ENCODE measurements at places on chromosomes 16 and 17.

GRCh38 chr17:811051-811784 is 29.1 kb downstream of the MRM3 start:
- DNase-seq: no peak

- DNase-seq: no peak
Measured at GRCh38 chr17:62062302-62062701, 2.8 kb downstream of the MED13 start.

DNA sequence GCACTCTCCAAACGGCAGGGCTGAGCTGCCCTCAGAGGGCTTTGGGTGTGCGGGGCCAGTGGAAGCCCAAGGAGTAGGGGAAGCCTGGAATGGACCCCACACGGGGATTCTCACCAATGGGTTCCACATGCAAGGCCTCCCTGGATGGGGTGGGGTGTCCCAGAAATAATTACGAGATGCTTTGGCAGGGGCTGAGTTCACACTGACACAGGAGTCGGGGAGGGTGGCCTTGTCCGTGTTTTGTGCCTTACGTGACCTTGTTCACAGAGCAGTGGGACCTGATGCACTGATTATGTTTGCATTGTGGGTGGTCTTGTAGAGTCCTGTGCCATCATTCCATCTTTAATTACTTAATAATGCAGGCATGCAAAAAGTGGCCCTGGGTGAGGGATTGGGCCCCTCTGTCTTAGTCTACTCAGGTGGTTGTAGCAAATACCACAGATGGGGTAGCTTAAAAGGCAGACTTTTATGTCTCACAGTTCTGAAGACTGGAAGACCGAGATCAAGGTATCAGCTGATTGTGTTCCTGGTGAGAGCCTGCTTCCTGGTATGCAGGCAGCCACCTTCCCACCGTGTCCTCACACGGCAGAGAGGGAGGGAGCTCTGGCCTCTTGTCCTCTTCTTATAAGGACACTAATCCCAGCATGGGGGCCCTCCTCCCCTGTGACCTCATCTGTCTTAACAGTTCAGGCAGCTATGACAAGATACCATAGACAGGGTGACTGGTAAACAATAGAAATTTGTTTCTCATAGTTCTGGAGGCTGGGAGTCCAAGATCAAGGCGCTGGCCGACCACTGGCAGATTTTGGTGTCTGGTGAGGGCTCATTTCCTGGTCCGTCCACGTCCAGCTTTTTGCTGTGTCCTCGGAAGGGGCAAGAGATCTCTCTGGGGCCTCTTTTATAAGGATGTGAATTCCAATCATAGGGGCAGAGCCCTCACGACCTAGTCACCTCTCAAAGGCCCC is 239.4 kb downstream of the IRF8 start:
- no peak for DNase-seq

GRCh38 chr17:28887871-28888471 is 9.6 kb downstream of the FLOT2 start:
- DNase-seq: no peak

GRCh38 chr17:34769049-34769448 is 189.7 kb downstream of the TMEM132E start:
- no peak for DNase-seq

DNA sequence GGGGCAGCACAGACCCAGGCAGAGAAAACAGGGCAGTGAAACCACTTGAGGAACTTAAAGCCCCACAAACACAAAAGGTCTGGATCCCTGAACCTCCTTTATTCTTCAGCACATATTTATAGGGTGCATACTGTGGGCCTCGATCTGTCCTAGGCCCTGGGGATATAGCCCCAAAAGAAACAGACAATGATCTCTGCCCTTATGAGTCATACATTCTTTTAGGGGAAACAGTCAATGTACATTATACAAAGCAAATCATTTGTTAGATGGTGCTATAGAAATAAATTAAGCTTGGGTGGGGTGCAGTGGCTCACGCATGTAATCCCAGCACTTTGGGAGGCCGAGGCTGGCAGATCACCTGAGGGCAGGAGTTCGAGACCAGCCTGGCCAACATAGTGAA is 10.0 kb upstream of the HES7 start:
- no peak for DNase-seq

DNA sequence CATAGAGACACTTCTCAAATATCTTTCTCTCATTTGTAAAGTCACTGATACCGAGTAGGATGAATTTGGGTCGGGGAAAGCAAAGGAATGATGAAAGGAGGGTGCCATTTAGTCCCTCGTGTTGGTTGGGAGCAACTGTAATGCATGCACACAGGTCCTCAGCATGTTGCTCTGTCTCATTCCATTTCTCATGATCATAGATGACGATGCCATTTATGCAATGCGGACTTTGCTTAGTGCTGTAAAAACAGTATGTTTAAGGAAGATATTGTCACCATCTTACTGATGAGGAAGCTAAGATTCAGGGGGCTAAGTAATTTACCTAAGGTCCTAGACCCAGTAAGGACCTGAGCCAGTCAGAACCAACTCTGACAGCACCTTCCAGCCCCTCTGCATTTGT is 100.1 kb downstream of the AATF start:
- no peak for DNase-seq

- DNase-seq: no peak
Measured at GRCh38 chr17:83057397-83057761, 22.0 kb upstream of the METRNL start.

GRCh38 chr16:85935391-85935973 is 36.5 kb downstream of the IRF8 start:
- DNase-seq: peak; percentile 71

- no peak for DNase-seq
Measured at GRCh38 chr16:89149386-89149785, 22.2 kb upstream of the CDH15 start.

DNA sequence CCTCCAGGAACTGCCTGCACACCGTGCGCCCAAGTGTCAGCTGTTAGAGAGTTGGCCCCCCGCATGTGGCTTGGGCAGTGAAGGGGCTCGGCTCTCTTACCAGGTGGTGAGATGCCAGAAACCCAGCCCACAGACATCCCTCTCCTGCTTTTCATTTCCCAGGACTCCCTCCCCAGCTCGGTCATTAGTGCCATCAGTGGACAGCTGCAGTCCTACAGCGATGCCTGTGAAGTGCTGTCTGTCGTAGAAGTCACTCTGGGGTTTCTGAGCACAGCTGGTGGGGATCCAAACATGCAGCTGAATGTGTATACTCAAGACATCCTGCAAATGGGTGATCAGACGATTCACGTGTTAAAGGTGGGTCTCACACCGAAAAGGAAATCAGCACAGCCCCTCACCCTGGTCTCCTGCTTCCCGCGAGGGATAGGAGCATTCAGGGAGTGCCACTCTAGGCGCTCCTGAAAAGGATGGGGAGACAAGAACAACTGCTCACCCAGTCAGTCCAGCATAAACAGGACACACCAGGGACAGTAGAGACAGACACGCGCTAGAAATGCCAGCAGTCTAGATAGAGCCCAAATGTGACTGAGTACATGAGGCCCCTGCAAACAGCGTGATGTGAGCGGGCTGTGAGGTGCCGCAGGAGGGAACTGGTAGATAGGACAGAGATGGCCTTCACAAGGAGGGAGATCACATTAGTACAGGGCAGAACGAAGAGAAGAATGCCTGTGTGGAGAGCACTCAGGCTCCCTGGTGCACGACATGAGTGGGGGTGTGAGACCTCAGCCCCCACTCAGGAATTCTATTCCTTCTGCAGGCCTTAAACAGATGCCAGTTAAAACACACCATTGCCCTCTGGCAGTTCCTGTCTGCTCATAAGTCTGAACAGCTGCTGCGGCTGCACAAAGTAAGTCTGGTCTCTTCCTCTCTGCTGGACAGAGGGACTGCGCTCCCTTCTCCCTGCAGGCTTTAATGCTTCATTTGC is 25.7 kb upstream of the ENDOV start:
- no peak for DNase-seq

DNA sequence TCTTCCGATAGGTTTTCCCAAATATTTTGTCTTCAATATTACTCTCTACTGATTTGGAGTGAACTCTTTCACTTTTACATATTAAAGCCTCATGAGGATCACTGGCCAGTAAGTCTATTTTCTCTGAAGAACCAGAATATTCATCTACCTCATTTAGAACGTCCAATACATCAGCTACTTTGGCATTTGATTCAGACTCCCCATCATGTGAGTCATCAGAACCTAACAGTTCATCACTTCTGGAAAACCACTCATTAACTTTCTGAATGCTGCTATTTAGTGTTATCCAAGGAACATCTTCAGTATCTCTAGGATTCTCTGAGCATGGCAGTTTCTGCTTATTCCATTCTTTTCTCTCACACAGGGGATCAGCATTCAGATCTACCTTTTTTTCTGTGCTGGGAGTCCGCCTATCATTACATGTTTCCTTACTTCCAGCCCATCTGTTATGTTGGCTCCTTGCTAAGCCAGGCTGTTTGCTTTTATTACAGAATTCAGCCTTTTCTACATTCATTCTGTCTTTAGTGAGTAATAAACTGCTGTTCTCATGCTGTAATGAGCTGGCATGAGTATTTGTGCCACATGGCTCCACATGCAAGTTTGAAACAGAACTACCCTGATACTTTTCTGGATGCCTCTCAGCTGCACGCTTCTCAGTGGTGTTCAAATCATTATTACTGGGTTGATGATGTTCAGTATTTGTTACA is 30.9 kb downstream of the BRCA1 start:
- no peak for DNase-seq

GRCh38 chr17:69431835-69432234 is 17.3 kb downstream of the MAP2K6 start:
- no peak for DNase-seq

DNA sequence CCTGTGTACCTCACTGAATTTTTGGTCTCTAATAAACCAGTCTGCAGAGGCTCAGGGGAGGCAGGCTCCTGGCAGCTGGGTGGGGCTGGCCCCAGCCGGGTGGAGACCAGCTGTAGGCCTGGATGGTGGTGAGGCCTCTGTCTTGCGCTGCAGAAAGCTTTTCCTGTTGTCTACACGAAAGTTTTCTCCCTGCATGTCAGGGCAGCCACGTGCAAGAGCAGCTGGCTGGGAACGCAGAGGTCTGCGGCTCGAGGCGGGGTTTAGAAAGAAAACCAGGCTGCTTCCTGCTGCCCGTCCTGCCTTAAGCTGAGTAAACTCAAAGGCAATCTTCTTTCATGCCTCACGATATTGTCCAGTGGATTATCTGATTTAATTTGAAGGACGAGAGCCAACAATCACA is 2.4 kb downstream of the SERPINF1 start:
- peak; percentile 92 for DNase-seq

GRCh38 chr16:88577166-88577565 is 7.0 kb downstream of the ZC3H18 start:
- DNase-seq: no peak

- no peak for DNase-seq
Measured at GRCh38 chr16:20762404-20763123, 1.2 kb upstream of the ACSM3 start.

- DNase-seq: peak; percentile 61
Measured at GRCh38 chr17:81049372-81049911, 14.5 kb downstream of the BAIAP2 start.

GRCh38 chr17:50576864-50577263 is 16.3 kb downstream of the CACNA1G start:
- no peak for DNase-seq

- no peak for DNase-seq
Measured at GRCh38 chr16:48487287-48487686, 102.1 kb upstream of the SIAH1 start.

GRCh38 chr16:83501481-83501880 is 306.3 kb upstream of the HSBP1 start:
- DNase-seq: no peak

DNA sequence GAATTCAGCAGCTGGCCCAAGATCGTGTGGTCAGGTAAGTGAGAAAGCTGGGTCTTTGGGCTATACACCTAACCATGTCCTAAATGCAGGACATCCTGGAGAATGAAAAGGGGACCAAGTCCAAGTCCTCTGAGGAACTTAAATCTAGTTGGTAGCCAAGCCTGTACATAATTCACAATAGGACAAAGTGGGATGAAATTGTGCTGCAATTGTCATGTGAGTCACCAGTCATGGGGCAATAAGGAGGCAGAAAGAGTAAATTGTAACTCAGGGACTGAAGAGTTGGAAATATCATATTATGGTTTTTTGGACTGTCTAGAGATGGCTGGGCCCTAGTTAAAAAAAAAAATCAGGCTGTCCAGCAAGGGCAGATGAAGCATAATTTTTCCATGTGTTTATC is 202.6 kb downstream of the CYLD start:
- peak; percentile 26 for DNase-seq

DNA sequence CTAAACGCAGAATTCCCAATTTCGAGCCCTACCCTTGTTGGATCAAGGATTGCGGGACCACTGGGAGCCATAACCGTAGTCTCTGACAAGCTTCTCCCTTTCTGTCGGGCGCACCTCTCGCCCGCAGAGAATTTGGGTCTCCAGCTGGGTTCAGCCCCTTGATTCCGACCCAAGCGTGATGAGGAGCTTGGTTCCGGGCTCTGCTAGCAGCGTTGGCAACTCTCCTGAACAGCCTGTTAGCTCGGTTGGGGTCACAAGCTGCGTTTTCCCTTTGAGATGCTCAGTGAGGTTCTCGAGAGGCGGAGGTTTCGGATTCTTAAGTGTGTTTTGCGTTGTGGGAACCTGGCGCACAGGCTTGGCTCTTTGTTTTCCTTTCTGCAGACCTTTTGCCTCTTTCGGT is 655 bp downstream of the ATXN1L start:
- no peak for DNase-seq

DNA sequence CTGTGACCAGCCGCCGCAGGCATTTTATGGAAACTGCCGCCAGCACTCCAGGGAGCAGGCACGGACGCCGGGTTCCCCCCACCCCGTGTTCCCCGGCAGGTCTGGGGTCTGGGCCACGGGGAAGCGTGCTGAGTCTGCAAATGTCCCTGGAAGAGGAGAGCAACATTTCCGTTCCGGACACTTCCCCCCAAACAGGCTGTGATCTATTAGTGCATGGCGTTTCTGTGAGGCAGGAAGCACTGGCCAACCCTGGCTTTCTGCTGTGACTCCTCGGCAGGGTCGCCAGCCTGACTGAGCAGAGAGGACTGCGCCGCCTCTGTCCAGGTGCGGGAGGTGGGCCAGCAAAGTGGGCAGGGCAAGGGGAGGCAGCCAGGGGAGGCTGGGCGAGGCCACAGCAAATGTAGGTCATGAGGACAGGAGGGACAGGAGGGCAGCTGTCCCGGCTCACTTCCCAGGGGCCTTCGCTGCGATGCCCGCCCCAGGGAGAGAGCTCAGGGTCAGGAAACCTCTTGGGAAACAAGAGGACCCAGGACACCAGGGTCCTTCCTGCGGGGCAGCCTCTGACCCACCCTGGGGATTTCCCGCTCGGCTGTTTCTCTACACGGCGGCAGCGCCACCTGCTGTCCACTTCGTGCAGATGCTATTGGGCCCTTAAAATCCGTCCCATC is 9.5 kb downstream of the FOXF1 start:
- DNase-seq: peak; percentile 17

Measured in MV-4-11 (cell line).